ENCODE measurements at places on chromosomes 6 and 20.

DNA sequence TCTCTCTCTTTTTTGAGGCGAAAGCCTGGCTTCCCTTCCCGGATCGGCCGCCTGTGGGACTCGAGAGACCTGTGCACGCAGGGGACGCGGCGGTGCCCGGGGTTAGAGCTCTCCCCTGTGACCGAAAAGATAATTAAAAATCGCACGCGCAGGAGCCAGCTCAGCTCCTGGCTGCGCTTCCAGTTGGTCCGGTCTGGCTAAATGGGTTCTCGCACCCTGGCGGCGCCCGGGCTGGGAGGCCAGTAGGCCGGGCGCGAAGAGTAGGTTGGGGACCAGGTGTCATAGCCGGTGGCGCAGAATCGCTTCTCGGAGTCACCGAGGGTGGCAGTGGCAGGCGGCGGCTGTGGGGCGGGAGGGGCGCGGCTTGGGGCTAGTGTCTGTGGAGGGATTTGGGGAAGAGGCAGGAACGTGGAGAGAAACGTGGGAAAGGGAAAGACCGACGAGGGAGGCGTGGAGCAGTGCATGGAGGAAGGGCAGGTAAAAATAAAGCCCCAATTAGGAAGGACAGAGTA lies 41.9 kb upstream of the SUPT3H start:
- no peak for DNase-seq

DNA sequence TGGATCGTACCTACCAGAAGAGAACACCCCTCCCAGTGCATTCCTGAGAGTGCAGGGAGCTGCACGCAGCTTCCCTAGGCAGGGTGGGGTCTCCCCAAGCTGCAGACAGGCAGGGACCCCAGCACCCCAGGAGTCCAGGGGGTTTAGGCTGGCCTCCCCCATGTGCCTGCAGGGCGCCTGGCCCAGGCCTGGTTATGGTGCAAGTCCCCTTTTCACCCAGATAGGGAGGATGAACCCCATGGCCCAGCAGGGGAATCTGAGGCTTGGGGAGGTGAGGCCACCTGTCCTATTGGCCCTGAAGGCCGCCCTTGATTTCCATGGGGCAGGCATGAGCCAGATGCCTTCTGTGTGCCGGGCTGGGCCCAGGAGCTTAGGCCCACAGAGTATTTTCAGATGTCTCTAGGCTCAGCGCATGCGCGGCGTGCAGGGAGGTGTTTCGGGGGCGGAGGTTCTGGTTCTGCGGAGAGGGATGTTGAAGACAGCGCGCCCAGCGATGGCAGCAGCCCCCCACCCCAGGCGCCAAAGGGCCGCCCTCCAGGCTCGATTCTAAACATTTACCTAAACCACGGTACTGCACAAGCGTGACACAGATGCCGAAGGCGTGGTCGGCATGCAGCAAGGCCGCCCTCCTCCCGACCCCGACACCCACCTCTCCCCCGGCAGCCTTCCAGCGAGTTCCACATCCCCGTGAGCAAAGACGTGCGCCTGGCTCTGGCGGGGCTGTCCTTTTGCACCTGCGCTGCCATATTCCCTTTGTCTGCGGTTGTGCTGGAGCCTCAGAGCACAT lies 29.4 kb downstream of the COL20A1 start:
- DNase-seq = no peak

GRCh38 chr20:58139849-58140786 lies 88.3 kb downstream of the ANKRD60 start:
- DNase-seq = no peak

- peak; percentile 91 for DNase-seq
Measured at GRCh38 chr6:71404145-71404966, 115.7 kb downstream of the OGFRL1 start.

Data from NCI-H226 (cell line).